ENCODE measurements at places on chromosomes 1 and 21.

- DNase-seq = no peak
Measured at GRCh38 chr1:25055324-25055780, 125.3 kb upstream of the RUNX3 start.

DNA sequence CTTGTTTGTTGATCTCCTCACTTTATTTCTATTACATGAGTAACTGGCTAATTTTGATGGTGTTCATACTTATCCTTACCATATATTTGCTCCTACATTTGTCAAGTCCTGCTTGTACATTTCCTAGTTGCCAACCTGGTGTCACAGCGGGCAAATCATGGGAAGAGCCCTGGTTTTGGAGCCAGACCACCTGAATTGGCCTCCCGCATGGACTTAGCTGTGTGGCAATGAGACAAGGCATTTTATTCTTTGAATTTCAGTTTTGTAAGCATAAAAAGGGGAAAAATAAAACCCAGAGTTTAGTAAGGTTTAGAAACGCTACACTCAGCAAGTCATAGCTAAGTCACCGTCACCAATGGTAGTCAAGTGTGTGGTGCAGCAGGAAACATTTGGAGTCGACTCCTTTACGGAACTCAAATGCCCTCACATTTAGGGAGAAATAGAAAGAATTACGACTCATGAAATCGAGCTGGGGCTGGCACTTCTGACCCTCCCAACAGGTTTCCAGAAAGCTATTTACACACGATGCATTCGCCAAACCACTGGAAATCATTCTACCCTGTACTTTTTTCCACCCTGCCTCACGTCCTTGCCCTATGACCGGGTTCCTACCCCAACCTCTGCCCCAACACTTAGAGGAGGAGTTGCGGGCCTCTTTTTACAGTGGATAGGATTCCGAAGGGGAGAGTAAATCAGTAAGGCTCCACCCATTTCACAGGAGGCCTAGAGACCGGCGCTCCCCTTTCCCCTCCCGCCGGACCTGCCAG is 492 bp upstream of the PGM1 start:
- no peak for DNase-seq

DNA sequence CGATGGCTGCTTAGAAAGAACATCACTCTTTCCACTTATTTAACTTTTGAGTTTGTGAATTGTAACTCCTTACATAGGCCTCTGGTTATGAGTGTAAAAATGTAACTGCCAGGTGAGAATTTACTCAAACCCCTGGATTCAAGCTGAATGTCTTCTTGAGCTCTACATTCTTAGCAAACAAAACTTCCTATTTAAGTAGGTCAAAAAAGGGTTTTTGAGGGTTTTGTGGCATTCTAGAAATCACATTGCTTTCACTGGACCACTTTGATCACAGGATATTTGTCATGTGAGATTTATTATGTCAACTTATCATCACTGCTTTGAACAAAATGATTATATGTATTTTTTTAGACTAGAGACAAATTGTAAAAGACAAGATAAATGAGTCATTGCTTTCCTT is 5.7 kb downstream of the IL23R start:
- no peak for DNase-seq

- DNase-seq = no peak
Measured at GRCh38 chr1:34617321-34618118, 137.3 kb upstream of the GJB5 start.

GRCh38 chr1:169601096-169601881 is 15.0 kb upstream of the F5 start:
- no peak for DNase-seq

All from left kidney (tissue), 8 donors.